H54 (cell line): ENCODE measurements at places on chromosomes 12 and 14.

DNA sequence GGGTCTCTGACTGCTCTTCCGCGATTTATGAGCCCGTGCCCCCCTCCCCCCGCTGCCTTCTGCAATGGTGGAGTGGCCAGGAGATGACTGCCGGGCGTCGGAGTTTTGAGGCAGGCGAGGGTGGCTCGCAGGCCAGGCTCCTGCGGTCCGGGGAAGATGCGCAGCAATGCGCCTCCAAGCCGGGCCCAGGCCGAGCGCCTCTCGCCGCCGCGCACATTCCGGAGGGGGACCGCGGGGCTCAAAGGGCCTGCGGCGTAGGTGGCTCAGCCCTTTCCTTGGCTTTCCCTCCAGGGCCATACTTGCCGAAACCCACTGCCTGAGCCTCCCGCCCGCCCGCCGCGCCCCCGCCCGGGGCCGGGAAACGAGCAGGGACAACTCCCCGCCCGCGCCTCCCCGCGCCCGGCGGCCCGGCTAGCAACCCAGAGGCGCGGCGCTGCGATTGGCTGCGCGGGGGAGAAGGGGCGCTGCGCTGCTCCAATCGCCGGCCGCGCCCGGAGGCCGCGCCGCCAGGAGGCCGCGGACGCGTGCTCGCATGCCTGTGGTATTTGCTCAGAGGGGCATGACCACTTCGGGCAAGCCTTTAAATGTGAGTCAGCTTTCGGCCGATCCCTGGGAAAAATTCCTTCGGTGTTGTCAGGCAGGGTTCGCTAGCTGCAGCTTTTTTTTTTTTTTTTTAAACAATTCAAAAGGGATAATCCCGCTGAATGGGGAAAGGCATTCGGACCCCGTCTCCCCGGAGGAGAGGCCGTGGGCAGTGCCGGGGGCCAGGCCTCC lies 157.9 kb upstream of the PARP11 start:
- peak; percentile 97 for DNase-seq

- no peak for DNase-seq
These were observed 4.7 kb upstream of the GPATCH2L start for GRCh38 chr14:76146976-76147375.

DNA sequence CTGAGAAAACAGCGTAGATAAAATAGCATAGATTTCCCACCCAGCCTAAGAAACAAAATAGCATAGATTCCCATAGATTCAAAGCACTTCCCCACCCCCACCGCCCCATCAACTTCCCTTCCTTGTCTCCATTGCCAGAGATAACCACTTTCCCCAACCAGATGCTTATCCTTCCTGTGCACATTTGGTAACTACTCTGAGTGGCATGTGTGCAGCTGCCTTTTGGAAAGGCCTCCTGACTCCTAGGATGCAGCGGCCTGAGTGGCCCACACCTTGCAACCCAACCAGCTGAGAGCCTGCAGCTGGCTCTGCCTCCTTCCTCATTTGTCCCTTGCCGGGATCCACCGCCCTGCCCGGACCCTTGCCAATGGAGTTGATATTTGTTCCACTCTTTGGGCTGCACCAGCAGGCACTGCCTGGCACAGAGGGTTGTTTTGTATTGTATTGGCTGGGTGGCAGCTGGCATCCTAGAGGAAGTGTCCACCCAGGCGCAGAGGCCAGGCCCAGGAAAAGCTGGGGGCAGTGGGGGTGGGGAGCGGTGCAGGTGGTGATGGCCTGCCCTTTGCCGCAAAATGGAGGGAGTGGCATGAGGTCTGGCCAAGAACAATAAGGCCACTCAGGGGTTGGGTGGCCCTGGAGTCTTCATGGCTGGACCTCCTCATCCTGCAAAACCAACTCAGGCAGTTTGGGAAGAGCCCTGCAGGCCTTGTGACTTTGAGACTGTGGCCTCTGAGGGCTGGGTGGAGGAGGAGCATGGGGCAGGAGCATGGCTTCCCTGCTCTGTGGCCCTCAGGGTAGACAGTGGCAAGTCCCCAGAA lies 4.9 kb downstream of the SLC48A1 start:
- no peak for DNase-seq

DNA sequence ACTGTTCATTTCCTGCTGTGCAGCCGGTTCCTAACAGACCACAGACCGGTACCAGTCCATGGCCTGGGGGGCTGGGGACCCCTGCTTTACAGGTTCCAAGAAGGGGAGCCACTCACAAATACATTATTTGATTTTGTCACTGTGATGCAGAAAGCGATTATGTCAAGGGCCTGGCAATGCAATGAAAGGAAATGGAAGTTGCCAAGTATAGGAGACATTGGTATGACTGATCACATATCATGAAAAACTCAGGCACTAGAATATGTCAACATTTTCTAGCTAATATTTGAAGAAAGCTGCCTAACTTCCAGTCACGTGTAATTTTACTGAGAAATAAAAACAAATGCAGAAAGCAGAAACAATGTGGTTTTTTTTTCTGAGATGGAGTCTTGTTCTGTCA lies 68.9 kb upstream of the USP44 start:
- DNase-seq: no peak

DNA sequence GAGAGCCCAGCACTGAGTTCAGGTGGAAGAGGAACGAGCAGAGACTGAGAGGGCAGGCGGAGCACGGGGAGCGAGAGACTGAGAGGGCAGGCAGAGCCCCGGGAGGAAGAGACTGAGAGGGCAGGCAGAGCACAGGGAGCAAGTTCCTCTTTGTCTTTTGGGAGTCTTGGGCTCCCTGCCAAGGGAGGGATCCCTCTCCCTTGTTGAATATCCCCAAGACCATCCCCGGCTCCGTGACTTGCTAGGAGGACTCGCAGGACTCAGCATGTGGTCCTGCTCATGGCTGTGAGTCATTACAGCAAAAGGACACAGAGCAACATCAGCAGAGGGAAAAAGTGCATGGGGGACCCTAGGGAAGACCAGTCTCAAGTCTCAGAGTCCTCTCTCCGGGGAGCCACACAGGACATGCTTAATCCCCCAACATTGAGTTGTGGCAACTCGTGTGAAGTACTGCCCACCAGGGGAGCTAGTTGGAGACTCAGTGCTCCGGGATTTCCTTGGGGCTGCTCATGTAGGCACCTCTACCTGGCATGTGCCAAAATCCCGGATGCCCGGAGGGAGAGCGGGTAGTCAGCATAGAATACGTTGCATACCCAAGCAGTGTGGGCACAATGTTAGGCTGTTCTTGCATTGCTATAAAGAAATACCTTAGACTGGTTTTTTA lies 81.0 kb downstream of the CCDC92 start:
- peak; percentile 38 for DNase-seq

- peak; percentile 24 for DNase-seq
These were observed 536 bp downstream of the VPS29 start for GRCh38 chr12:110501399-110501751.

DNA sequence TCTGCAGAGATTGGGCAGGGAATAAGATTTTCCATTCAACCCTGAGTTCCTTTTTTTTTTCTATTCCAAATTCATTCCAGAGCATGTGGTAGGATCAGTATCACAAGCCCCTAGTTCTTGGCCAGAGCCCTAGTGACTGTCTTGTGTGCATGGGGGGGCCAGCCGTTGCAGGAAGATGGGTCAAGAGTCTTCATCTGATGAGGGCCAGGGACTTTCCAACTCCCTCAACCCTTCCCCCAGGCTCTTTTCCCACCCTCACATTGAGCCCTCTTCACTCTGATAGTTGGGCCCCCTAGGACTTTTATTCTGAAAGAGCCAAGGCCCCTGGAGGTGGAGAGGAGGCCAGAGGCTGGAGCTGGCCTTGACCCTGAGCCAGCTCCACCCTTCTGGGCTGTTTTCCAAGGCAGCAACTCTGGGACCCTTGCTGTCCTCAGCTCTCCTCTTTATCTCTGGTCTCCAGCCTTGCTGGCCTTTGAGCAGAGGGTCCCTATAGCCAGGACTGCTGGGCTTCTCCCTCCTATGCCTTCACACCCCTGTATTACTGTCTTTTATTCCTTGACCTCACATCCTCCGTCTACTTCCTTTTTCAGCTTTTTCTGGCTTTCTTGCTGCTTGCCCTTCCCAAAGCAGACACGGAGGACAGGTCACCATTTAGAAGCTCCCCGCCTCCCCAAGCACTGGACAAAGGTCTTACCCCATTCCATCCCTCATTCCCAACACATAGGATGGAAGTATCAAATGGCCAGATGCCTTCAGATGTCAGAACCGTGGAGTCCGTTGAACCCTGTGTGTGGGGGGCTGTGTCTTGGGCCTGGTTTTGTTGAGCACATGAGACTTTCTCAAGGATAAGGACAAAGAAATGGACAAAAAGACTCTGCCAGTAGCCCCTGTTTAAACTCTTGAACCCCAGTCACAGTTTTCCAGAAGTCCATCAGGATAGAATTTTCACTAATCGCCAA lies 5.6 kb downstream of the RBP5 start:
- DNase-seq: no peak

- no peak for DNase-seq
These were observed 854.0 kb upstream of the SEL1L start for GRCh38 chr14:82387699-82388098.

DNA sequence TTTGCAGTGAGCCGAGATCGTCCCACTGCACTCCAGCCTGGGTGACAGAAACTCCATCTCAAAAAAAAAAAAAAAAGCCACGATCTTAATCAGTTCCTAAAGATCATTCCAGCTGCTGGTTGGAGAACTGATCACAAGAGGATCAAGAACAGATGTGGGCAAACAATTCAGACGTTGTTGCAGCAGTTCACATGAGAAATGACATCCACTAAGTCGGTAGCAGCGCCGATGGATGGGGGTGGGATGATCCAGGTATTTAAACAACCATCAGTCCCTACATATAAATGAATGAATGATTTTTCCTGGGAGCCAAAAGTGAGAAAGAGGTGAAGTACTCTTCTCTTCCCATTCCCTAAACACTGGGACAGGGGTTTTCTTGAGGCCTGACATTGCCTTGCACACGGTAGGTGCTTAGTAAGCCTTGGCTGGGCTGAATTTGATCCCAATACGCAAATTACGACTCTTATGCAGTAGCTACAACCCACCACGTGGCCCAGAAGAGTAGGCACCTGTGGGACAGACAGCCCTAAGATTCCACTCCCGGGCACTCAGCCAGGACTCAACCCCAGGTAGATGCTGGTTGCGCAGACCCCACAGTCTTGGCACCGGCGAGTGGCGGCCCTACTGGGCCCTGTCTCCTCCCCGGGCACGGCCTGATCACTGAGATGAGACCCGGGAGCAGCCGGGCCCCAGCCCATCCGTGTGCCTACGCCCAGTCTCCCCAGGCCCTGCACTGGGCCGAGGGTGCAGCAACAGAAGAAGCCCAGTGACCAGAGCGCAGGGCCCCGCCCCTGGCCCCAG lies 565 bp downstream of the SPRYD3 start:
- no peak for DNase-seq

GRCh38 chr14:90726656-90727055 lies 89.6 kb downstream of the TTC7B start:
- DNase-seq: no peak
